ENCODE measurements at places on chromosomes 3 and 15.

- no peak for DNase-seq
Measured at GRCh38 chr3:194380326-194380725, 10.8 kb upstream of the LRRC15 start.

- no peak for DNase-seq
Measured at GRCh38 chr3:4508048-4508981, 15.2 kb downstream of the ITPR1 start.

DNA sequence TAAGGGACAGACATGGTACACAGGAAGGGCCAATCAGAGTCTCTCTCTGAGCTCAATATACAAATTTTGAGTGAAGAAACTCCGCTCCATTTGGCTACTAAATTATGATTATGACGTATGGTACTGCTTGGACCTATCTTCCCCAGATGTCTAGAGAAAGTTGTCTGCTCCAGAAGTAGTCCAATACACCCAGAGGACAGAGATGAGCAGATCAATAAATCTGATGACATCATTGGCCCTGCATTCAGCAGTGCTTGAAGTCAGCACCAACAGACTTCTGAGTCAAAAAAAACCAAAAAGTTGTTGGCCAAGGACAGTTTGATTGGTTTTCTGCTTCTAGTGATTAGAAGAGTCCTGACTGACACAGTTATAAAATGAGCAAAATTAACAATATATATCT is 19.9 kb upstream of the ARHGEF26 start:
- DNase-seq: no peak

GRCh38 chr3:50345586-50346234 is at the start of gene ZMYND10:
ZMYND10 (minus strand) TSS chr3:50345732; CDS start chr3:50345579, 153 bp downstream.
- peak; percentile 59 for DNase-seq

DNA sequence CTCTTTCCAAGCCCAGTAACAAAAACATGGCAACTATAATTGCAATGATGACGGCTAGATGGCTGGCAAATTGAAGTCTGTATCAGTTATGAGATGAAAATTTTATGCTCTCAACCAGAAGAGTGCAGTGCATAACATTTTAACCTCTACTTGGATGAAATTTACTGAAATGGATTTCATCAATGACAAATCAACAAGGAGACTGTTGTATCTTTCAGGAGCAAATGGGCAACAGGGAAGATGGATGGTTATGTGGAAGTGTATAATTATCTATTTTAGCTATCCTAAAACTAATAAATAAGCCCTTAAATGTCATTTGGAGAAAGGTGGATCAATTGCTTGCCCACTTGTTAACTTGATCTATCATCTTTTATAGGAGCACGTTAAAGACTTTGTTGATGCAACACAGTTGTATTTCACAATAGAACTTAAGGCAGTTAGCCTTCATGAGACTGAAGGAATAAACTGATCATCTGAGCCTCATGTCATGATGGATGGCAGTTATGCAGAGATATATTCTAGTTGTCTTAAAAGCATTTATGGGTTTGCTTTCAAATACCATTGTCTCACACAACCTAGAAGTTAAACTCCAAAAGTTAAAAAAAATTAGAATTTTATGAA is 315.1 kb upstream of the TBC1D5 start:
- DNase-seq: no peak

DNA sequence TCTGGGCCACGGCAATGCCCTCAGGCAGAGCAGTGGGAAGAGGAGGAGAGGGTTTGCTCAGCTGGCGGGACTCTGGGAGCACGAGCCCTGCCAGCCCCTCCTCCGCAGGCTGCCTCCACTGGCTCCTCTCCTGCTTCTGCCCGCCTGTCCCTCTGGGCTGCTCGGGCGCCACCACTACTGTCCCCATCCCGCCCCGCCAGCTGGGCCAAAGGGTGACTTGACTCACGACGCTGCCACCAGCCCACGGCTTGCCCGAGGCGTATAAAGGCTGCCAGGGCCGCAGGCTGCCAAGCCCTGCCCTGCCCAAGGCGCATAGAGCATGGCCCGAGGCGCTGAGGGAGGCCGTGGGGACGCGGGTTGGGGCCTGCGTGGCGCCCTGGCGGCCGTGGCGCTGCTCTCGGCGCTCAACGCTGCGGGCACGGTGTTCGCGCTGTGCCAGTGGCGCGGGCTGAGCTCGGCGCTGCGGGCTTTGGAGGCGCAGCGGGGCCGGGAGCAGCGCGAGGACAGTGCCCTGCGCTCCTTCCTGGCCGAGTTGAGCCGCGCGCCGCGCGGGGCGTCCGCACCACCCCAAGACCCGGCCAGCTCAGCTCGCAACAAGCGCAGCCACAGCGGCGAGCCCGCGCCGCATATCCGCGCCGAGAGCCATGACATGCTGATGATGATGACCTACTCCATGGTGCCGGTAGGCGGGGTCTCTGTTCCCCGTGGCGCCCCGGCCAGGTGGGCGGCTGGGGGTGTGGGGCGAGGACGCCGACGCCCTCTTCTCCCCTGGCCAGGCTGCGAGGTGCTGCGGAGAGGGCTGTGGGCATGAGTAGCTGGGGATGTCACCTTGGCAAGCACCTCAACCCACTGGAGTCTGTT is at the start of gene GLDN:
Gene GLDN (plus strand): TSS at position 290 of the 861 bp plus-strand sequence. CDS start 30 bp downstream, at position 320.
- DNase-seq: no peak

DNA sequence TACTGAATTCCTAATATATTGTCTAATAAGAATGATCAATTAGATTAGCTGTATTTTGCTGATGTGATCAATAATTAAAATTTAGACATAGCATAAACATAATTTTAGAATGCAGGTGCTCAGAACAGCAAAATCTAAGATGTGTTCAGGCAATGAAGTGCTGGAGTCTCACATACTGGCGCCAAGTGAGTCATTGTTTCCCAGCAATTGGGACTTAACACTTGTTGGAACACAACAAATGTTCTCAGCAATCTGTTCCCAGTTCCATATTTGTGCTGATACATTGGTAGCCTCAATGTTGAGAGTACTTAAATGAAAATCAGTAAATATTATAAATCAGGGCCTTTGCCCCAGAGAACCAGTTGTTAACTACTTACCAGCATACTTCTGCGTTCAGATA is 619.0 kb downstream of the ROBO1 start:
- no peak for DNase-seq

- DNase-seq: no peak
Measured at GRCh38 chr3:98843266-98843959, 58.1 kb downstream of the DCBLD2 start.

- no peak for DNase-seq
Measured at GRCh38 chr15:59524331-59524731, 86.3 kb downstream of the FAM81A start.

- DNase-seq: no peak
Measured at GRCh38 chr3:155663467-155664212, 81.2 kb downstream of the PLCH1 start.

DNA sequence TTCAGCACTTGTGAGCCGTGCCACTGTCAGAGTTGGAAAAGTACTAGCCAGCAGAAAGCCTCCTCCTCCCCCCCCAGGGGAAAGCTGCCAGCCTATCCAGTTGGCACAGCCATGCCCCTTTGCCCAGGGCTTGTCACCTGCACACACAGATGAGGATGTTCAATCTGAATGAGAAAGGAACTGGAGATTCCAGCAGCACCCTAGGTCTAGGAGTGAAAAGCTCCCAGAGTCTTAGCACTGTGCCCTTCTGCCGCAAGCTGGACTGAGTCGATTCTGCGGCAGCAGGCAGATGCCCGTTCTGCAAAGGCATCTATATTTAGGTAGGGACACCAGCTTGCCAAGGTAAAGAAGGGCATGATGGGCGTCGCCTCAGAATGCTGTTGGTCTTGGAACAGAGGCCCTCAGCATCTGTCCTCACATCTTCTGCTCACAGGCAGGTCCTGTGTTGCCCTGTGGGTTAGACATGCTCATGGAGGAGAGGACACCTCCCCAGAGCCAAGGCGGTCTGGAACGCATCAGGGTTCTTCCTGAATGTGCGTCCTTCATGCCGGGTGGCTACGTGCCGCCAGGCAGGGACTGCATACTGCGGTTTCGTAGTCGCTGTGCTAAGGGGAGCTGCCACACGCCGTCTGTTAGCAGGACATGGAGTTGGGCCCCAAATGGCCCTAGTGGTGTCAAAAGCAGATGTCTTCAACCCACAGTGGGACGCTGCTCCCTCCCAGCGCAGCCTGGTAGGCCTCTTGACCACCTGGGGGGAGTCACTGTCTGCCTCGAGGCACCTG is 109.5 kb downstream of the VGLL4 start:
- DNase-seq: no peak

DNA sequence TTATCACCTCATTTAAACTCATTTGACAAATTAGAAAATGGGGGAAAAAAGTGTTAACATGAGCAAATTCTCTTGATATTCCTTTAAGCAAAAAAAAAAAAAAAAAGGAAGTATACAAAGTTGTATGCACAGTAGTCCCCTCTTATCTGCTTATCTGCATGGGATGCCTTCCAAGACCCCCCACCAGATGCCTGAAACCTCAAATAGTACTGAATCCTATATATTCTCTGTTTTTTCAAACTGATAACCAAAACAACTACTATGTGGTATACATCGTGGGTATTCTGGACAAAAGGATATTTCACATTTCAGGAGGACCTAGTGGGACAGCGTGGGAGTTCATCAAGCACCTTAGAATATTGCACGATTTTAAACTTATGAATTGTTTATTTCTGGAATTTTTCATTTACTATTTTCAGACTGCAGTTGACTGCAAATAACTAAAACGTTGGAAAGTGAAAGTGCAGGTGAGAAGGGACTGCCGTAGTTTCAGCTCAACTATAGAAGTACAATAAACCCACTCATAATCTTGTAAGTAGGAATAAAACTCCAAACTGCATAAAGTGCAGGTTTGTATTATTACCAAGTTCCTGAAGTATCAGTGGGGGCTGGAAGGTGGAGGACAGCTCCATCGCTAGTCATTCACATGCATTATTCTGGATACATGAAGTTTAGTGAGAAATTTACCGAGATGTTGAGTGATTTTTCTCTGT is 43.6 kb upstream of the PLCL2 start:
- no peak for DNase-seq

- no peak for DNase-seq
Measured at GRCh38 chr3:105791131-105791530, 77.7 kb downstream of the CBLB start.

GRCh38 chr15:33114374-33114717 is 80.2 kb downstream of the FMN1 start:
- DNase-seq: no peak

GRCh38 chr3:46448721-46449120 is 16.0 kb downstream of the LTF start:
- no peak for DNase-seq

- DNase-seq: no peak
Measured at GRCh38 chr15:55741833-55742497, 987 bp downstream of the PRTG start.

- no peak for DNase-seq
Measured at GRCh38 chr3:12338595-12339546, 50.0 kb downstream of the PPARG start.

Measured in activated CD4-positive, CD25-positive, alpha-beta regulatory T cell (primary cell).